NCI-H187 (cell line): ENCODE measurements at places on chromosomes 13 and 19.
A peak's percentile ranks its signal among the peaks of the same experiment; 100 is the strongest.

GRCh38 chr19:14972676-14973075 lies 7.0 kb downstream of the SLC1A6 start:
- DNase-seq = no peak

DNA sequence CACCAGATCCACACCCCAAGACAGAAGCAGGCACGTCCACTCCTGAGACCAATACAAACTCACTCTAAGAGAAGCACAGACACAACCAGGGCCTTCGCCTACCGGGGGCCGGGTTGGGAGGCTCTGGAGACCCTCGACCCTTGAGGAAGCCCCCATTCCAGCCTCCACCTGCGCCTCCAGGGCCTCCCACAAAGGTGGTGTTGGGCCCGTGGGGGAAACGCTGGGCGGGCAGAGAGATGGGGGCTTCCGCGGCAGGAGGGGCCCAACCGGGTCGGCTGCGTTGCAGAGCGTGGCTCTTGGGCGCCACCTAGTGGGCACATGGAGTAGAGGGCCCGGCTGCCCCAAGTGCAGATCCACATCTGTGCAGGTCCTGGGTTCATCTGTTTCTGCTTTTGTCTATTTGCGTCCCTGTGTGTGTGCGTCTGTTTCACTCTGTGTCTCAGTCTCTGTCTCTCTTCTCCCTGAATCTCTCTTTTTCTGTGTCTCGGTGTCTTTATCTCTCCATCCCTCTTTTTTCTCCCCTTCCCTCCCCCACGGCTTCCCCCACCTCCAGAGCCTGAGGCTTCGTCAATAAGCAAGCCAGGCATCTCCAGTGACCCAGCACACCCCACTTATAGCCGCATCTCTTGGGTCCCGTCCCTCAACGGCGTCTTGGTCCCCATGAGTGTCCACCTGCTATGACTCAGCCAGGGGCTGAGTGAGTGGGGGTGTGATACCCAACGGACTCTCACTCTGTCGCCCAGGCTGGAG lies 10.5 kb upstream of the TINCR start:
- no peak for DNase-seq

- no peak for DNase-seq
Measured at GRCh38 chr13:45327253-45327955, 13.6 kb downstream of the TPT1 start.

DNA sequence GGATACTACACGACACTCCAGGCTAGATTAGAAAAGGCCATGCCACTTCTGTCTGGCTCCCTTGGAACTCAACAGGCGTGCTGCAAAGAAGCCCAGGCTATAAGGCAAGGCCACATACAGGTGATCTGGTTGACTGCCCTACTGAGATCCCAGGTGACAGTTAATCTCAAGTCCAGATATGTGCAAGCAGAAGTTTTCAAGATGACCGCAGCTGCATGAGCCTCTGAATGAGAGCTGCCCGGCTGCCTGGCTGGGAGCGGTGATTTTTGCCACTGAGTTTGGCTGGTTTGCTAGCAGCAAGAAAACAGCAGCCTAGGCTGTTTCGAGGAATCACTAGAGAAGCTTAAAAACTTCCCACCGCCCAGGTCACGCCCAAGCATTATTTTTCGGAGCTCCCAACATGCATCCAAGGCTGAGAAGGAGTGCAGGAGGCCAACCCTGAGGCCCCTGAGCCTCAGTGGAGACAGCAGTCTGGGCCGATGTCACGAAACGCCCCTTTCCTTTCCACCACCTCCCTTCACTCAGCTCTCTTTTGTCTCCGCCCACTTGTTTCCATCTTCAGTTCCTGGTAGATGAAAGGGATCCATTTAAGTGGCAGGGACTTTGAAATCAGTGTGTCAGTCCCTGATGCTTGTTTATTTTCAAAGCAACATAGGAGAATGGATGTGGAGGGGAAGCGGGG lies 14.0 kb upstream of the URI1 start:
- no peak for DNase-seq

GRCh38 chr19:4781801-4782200 lies 9.7 kb upstream of the FEM1A start:
- DNase-seq = no peak

DNA sequence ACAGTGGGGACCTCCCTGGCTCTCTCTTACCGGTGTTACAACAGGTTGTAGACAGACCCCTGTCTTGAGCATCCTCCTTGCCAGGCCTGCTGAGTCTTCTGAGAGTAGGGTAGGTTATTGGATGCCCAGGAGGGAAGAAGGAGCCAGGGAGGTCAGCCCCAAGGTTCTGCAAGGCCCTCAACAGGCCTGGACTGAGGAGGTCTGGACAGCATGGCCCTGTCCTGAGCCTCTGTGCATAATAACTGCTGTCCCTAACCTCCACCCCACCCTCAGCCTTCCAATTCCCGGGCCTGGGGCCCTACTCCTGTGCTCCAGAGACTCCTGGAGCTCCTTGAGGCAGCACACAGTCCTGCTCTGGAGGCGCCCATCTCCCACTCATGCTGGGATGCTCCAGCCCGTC lies 336 bp downstream of the CD22 start:
- DNase-seq = no peak

- DNase-seq = peak; percentile 68
Measured at GRCh38 chr19:40365613-40366401, 17.3 kb downstream of the PLD3 start.

- no peak for DNase-seq
Measured at GRCh38 chr19:14006766-14007562, 844 bp upstream of the RFX1 start.

- DNase-seq = no peak
Measured at GRCh38 chr19:3366753-3367627, 607 bp downstream of the NFIC start.

DNA sequence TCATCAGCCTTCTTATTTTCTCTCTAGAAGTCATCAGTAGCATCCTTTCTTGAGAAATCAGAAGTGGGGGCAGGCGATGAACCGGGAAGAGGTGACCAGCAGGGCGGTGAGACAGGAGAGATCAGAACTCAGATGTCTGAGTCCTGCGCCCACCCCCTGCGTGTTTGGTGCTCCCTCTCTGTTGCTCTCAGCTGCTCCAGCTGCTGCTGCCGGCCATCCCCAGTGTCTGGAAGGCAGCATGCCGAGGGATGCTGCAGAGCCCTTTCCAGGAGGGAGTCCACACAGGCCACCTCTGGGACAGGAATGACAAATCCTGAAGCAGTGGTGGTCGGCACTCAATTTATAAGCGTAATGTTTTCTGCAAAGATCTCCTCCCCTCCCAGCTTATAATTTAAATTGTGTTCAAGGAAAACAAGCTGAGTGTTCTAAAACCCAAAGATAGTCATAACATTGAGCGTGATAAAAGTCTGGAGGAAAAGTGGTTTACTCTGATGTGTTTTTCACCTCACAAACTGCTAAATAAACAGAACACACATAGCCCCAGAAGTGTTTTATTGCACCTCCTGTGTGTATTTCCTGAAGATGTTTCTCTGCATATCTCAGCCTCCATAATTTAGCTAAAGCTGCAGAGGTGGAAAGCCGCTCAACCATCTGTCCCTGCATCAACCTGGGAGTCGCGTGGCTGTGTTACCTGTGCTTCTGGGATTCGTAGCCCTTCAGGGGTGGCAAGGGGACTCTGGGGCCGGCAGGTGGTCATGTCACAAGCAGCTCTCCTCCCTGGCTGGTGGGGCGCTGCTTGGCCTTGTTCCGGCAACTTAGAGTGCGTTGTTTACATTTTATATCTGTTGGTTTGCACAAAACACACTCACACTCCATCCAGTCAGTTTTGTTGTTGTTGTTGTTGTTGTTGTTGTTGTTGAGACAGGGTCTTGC lies 191.2 kb downstream of the USP12 start:
- DNase-seq = no peak

DNA sequence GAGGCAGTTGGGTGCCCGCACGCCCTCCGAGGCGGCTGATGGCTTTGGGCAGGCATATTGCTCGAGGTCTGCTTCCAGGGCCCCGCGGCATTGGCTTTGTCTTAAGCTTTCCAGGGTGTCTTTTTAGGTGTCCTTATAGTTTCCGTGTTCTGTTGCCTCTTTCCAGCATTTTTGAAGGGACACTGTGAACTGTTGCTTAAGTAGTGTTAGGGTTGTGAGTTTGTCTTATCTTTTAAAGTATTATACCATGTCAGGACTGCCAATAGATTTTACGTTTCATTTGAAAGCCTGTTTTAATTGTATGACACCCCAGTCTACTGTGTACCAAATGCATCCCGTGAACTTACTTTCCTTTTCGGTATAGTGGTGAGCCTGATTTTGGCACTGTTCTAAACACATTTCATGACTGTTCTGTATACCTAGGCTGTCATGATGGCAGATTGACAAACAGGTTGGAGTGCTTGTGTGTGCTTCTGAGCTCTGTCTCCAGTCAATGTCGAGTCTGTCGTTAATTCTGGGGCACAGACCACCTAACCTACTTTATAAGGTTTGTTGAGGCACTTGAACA lies 656 bp downstream of the PCCA start:
- peak; percentile 33 for DNase-seq

DNA sequence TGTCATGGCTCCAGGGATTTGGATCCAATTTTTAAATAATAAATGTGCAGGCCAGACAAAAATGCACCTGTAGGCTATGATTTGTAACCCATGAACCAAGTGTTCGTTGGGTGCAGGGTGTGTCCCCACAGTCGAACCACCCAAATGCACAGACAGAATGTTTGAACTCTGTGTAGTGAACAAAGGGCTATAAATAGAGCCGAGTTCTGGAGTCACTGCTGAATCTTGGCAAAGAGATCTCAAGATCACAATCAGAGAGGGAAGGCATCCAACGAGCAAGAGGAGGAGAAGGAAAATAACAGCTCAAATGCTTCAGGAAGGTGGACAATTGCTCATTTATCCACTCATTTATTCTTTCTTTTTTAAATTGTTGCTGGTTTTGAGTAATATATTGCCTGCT lies 547.9 kb downstream of the FGF9 start:
- DNase-seq = no peak
